ENCODE measurements at places on chromosomes 2 and 18.
A peak's percentile ranks its signal among the peaks of the same experiment; 100 is the strongest.

DNA sequence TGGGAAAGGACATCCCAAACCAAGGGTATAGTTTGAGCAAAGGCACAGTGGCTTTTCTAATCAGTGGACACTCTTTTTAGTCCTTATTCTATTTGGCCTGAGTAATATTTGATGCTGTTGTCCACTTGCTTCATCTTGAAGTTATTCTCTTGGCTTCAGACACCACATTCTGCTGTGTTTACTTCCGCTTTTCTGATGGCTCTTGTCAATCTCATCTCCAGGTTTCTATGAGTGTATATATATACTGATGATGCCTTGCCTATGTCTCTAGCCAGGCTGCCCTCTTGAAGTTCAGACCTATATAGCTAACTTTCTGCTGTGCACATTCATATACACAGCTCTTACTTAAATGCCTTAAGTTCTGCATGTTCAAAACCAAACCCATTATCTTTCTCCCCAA, 83.1 kb downstream of the EFEMP1 start:
- no peak for DNase-seq

DNA sequence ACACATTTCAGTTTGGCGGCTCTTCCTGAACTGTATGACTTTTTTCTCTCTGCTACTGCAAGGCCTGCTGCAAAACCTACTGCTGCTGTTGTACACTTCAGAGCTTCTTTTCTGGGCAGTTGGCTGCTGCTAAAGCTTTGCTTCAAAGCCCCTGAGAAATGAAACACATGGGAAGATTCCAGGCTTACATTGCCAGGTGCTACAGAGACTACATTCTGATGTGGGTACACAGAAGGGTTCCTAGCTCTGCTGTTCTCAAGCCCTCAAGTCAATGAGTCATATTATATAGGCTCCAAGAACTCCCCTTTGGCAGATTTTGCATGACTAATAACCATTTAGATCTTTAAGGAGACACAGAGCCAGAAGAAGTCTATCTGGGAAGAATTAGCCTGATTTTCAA, 12.9 kb upstream of the PGAP1 start:
- no peak for DNase-seq

GRCh38 chr18:23135550-23136325, 453 bp downstream of the CABLES1 start:
- peak; percentile 24 for DNase-seq

- DNase-seq = no peak
Observed at GRCh38 chr2:154097833-154098398, 226.2 kb downstream of the GALNT13 start.

DNA sequence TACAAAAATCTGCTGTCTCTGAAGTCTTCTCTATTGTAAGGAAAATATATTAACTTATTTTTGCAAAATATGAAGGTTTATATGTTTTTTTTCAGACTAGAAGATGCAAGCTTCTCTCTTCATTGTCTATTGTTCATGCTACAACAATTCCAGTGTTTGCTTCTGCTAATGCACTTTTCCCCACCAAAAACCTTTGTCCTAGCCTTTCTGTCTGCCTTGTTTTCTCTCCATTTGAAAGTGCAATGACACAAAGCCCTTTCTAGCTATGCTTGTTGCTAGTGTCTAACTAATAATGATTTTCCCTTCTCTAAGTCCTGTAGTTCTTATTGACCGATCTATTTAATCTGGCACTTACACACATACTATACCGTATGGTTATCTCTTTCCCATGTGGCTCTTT, 369.5 kb upstream of the CELF4 start:
- no peak for DNase-seq

- DNase-seq = no peak
Observed at GRCh38 chr2:155099784-155100183, 401.3 kb downstream of the KCNJ3 start.

DNA sequence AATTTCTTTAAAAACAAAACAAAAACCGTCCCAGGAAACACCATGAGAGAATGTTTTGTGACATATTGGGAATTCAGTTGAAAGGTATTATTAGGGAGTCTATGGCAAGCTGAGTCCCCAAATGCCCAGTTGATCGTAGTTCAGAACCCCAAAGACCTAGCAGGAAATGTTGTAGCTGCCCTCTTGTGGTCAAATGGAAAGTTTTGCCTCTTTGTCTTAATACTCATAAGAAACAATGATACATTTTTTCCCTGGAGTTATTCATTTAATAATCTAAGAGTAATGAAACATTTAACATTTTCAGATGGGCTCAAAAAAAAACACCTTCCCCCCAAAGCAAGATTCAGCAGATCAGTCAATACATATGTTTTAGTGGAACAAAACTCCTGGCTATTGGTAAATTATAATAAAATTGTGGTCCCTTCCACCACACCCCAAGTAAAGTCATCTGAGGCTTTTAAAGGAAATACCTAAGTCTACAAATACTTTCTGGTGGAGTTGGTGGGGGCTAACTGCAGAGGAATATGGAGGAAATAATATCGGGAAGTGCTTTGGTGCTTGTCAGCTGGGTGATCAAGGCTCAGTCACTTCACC, 37.8 kb upstream of the EFEMP1 start:
- DNase-seq = no peak

DNA sequence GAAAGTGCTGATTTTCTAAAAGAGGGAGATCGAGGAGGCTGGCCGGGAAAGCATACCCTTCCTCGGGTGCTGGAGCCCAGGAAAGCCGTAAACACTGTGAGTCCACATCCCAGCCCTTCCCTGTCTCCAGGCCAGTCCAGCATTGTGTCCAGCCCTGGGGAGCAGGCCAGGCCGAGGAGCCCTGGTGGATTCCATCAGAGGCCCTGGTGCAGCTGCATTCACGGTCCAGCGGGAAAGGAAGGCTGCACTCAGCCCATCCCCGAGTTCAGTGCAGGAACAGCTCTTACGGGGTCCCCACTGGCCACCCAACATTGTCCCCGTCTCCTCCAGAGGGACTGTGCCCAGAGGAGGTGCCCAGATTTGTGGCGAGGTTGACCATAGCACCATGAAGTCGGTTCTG, 218.6 kb downstream of the KLHL29 start:
- DNase-seq = peak; percentile 3

DNA sequence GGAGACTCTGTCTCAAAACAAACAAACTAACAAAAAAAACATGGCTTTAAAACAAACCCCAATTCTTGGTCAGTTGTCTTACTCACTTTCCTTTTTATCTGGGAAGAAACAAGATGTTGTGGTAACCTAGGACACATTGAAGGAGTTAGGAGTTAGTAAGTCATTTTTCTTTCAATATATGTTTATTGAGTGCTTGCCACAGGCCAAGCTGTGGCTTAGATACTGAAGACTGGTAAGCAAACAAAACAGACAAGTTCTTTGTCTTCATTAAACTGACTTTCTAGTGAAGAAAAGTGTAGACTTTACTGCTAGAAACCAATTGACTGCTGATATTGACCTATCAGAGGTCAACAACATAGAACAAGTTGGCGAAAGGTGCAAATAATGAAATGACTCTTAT, 1228.3 kb upstream of the FAM98A start:
- no peak for DNase-seq

GRCh38 chr2:50584185-50584584, 447.7 kb downstream of the NRXN1 start:
- no peak for DNase-seq

DNA sequence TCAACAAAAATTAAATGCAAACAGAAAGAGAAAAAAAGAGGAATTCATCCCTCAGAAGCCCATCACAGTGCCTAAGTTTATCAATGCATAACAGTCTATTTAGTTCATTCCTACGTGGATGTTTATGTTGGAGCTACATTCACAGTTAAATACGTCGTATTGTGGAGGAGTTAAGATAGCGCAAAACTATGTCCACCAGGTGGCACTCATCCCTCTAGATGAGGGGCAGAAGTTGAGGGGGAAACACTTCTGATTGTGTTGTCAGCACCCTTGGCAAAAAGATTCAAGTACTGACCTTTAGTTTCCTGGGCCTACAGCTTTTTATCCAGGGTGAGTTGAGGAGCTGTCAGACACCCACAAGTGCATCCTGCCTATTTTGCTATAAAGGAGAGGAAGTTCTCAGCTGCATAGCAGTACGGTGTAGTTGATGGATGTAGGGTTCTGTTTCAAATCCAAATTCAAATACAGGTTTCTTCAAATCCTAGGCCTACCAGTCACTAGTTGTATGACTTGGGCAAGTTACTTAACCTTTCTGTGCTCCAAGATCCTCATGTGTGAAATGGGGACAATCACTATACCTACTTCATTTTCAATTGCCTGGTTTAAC, 26.8 kb upstream of the MYO1B start:
- peak; percentile 82 for DNase-seq

DNA sequence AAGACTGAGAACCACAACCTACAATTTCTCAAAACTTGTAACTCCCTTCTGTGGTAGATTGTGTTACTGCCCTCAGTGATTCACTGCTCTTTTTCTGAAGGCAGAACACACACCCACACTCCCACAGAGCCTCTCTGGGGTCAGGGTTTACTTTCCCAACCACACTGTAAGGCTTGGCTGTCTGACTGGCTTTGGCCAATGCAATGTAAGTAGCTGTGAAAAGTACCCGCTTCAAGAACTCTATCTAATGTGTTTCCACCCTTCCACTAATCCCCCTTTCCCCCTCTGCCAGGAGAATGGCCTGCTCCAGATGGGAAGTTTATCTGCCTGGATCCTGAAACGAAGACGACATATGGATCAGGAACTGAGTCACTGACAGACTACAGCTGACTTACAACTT, 222.7 kb downstream of the CDH2 start:
- DNase-seq = no peak

DNA sequence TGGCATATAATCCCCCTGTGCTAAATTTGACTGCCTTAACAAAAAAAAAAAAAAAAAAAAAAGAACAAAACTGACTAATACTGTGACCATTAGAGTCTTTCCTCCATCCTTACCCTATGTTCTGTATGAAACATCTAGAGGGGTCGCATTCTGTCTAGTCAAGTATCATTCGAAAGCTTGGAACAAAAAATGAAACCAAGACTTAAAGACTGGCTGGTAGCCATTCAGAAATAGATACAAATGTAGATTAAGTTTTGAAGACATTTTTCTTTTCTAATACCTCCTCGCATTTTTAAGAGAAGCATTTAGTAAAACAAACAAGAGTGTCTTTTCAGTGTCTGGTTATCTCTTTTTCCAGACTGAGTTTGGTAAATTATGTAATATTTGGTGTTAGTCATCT, 66.7 kb downstream of the SPATS2L start:
- no peak for DNase-seq

DNA sequence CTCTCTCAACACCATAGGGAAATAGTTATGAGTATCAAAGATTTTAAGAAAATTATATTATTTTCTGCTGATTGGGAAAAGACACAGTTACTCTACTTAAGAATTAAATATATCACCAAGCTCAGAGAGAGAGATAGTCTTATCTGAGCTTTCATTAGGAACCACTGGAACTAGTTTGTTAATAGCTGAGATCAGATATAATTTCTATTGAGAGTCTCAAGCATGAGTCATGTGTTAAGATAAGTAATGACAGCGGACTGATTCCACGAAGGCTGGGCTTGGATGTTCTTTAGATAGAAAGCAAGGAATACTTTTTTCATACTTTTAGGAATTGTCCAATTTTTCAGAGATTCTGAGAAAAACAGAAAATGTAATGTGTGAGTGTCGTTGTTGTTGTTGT, 44.4 kb upstream of the RBM44 start:
- no peak for DNase-seq

- DNase-seq = no peak
Observed at GRCh38 chr2:230335864-230336506, 9.0 kb downstream of the SP140L start.

DNA sequence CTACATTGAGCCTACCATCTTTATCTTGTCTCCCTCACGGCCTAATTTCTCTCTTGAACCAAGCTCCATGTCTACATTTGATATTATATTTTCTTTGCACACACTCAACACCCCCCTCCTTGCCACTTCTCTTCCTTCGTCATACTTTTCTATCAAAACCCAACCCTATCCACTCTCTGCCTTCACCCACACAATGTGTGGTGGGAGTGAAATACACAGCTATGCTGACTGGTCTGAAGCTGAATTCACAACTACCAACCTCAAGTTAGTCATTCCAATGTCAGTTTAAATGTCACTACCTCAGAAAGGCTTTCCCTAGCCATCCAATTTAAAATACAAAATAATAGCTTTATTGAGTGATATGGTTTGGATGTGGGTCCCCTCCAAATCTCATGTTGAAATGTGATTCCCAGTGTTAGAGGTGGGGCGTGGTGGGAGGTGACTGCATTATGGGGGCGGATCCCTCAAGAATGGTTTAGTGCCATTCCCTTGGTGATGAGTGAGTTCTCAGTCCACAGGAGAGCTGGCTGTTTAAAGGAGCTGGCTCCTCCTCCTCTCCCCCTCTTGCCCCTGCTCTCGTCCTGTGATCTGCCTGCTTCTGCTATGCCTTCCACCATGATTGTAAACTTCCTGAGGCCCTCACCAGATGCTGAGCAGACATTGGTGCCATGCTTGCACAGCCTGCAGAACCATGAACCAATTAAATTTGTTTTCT, 112.1 kb downstream of the DTNB start:
- no peak for DNase-seq

DNA sequence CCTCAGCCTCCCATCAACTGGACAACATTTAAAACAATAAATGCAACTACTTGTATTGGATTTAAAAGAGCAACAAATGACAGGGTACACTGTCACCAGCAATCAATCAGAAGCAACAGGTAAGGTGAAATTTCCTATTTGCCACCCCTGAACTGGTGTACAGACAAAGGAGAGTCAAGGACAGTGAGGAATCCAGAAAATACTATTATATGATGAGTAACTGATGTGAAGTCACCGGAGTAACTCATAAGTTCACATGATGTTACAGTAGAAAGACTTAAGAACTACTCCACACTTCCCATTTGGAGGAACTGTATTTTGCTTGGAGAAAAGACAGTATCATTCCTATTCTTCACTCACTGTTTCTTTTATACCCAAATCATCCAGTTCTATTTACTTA, 4.1 kb upstream of the STAT1 start:
- no peak for DNase-seq

- no peak for DNase-seq
Observed at GRCh38 chr2:199364153-199364552, 93.6 kb downstream of the SATB2 start.

DNA sequence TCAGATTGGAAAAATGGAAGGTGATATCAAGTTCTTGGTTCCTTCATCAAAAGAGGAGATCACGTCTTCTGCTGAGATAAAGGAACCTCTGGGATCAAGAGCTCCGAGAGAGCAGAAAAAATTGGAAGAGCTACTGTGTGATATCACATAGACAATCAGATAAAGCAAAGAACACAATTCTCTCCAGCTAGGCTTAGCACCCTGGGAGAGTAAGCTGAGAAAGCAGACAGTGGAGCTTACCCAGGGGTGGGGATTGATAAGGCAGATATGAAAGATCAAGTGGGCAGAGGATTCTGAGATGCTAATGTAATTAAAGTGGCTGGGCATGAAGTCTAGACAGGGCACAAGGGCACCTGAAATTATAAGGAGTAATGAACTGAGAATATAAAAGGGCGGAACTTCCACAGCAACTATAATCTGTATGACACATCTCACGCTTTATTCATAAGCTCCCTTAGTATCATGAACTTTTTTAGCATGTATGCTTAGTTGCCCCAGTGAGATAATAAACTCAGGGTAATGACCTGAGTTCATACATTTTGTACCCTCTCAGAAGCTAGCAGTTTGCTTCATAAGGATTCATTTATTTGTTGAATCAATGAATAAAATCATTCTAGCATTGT, 65.8 kb downstream of the FAM161A start:
- DNase-seq = no peak
